ENCODE measurements at places on chromosomes 6 and 20. TPM values are rescaled to one million over a fixed set of nuclear protein-coding genes. Genes with fewer than 3 reads are reported as not detected.

DNA sequence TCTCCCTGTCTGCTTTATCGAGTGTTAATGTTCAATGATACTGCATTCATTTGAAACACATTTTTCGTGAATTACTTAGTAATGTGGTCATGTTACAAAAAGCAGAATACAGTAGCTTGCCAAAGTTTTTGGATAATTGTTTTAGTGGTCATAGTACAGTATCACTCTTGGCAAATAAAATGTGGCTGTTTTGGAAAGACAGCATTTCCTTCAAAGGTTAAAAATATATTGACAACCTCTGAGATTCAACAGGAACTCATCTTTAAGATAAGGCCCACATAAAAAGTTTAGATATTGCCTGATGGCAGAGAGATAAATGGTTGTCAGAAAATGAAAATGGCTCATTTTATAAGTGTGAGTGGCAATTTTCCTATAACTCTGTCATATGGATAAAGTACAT, 297.7 kb upstream of the MAN1A1 start:
- DNase-seq = peak; percentile 13

GRCh38 chr6:110755411-110755834, 59.8 kb downstream of the CDK19 start:
- DNase-seq = no peak

DNA sequence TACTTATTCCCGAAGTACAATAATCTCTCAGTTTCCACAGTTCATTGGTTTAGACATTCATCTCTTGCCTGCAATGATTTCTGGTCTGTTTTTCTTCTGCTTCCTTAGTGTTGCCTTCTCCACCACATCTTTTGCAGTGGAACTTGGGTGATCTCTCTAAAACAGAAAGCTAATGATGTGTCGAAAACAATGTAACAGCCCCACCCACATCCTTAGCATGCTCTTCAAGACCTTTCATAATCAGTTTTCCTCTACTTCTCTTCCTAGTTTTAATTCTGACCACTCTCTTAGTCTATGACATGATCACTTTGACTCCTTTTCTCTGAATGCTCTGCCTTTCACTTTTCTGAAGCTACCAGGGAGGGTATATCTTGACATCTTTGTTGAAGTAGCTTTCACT, 1007.9 kb upstream of the CITED2 start:
- DNase-seq = no peak

DNA sequence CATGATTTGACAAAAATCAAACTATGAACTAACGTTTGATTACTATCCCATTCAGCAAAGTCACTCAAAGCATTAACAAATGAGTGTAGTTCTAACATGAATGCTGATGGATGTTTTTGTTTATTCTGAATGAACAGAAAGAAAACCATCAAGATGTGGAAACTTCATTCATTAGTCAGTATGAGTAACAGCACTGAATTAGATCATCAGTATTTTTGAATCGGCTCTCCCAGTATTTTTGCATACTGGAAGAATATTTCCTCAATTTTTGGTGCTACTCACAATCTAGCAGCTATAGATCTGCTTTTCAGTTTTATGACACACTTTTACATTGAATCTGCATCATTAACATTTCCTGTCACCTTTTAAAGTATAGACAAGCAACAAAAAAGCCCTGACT, 63.8 kb upstream of the CD83 start:
- DNase-seq = no peak

GRCh38 chr20:58431134-58431533, 42.1 kb downstream of the VAPB start:
- no peak for DNase-seq

Gene SMLR1
- not detected for total RNA-seq

Gene CST2
- total RNA-seq = not detected

Gene VNN1
- total RNA-seq = 2.7 TPM

Gene COL21A1
- total RNA-seq = 3.3 TPM

Gene NELFCD
- 38.6 TPM for total RNA-seq

Measured in myocyte (in vitro differentiated cells).